ENCODE measurements at places on chromosomes 4 and X.

GRCh38 chr4:152161676-152162330 lies 374.1 kb downstream of the FBXW7 start:
- DNase-seq = no peak

DNA sequence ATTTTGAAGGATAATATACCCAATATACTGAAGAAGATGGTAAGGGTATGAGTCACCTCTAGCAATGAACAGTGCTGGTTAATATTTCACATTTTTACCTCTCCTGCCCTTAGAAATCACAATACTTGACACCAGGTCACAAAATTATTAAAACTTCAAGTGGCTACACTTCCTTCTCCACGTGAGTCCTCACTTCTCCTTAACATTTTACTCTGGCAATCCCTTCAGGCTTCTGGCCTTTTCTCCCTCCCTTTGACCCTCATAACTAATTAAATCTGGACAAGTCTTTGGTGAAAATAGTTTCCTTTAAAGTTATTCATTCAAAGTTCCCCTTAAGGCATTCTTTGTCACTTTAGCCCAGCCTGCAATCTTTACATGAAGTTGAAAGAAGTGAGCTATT lies 190.4 kb downstream of the UNC5C start:
- DNase-seq = no peak

GRCh38 chr4:1615786-1616556 lies 68.1 kb downstream of the FAM53A start:
- DNase-seq = no peak

DNA sequence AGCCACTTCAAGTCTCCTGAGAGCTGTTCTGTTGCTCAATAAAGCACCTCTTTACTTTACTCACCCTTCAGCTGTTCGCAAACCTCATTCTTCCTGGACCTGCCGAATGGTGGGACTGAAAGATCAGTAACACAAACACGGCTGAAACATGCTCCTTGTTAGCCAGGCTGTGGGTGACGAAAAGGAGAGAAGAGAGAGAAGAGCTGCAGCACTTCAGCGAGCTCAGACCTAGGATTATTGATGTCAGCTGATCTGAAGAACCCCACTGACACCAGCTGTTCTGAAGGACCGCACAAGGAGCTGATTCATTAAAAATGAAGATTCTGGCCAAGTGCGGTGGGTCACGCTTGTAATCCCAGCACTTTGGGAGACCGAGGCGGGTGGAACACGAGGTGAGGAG lies 2020.0 kb upstream of the ADGRL3 start:
- DNase-seq = no peak

- DNase-seq = no peak
Measured at GRCh38 chrX:148542481-148543255, 42.3 kb downstream of the AFF2 start.

DNA sequence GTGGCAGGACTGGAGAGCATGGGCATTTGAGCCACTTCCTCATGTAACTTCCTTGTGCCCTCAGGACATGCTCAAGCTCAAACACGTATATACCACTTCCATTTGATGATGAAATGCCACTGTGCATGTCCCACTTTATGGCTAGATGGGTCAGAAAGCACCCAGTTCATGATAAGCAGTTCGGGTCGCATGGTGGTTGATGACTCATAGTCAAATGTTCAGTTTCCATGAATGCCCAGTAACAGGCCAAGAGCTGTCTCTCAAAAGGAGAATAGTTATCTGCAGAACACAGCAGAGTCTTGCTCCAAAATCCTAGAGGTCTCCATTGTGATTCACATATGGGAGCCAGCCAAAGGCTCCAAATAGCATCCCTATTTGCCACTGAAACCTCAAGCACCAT lies 48.9 kb upstream of the SPIN3 start:
- no peak for DNase-seq

DNA sequence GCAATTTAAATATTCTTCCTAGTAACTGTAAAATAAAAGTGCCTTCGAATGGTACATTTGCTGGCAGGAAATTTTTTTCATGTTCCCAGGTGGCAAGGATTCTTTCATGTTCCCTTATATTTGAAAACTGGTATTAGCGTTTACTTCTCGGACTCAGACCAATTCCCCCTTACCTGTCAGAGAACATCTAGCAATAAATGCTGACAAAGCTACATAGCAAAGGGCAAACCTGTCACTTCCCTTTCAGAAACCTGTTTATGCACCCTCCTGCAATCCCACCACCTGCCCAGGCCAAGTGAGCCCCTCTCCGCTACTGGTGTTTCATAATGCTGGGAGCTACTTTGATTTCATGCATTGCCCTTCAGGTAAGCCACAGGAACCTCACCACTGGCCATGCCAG lies 98.2 kb downstream of the HPRT1 start:
- no peak for DNase-seq

GRCh38 chr4:7910263-7910896 lies 29.3 kb downstream of the AFAP1 start:
- no peak for DNase-seq

- DNase-seq = no peak
Measured at GRCh38 chr4:184250795-184251669, 33.4 kb upstream of the ENPP6 start.

- DNase-seq = no peak
Measured at GRCh38 chrX:141469469-141469868, 115.1 kb downstream of the SPANXA1 start.

- DNase-seq = no peak
Measured at GRCh38 chrX:113512700-113513395, 672.2 kb upstream of the AMOT start.

DNA sequence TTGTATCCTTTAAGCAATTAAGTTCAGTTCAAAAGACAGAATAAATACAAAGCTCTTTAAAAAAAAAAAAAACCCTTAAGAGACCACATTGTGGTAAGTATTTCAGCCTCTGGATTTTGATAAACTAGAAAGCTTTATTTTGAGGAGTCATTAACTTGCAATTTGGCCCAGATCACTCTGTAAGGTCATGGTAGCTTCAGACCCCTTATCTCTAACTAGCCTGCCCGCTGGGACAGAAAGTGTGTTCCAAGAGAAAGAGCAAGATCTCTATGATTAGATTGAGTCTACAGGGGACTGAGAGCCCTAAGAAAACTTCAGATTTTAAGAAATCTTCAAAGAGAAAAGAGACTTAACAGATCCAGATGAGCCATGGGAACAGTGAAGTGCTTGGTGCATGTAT lies 45.6 kb downstream of the GALNT7 start:
- DNase-seq = no peak

GRCh38 chr4:31995943-31996901 lies 1276.1 kb downstream of the PCDH7 start:
- DNase-seq = no peak

GRCh38 chr4:128924951-128925350 lies 115.5 kb downstream of the JADE1 start:
- DNase-seq = no peak
